ENCODE measurements at places on chromosomes 2 and 18.

GRCh38 chr2:238127165-238128060, 11.1 kb upstream of the KLHL30 start:
- no peak for DNase-seq

DNA sequence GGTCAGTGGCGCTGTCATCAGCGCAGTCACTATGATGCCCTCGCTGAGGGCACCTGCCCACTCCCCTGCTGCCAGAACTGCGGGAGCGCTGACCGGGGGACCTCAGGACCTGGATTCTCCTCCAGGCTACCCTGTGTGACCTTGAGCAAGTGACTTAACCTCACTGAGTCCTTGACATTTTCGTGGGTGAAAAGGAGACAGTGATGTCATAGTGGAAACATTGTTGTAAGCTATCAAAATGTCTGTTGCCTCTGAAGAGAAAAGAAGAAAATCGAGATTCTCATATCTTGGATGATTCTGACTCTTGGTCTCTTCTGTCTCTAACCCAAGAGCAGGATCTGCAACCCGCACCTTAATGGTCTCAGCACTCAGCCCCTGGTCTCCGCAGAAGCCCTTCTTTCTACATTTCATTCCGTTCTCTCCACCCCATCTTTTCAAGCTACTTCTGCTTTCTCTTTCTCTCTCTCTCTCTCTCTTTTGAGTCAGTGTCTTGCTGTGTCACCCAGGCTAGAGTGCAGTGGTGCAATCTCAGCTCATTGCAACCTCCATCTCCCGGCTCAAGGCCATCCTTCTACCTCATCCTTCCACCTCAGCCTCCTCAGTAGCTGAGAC, 978 bp upstream of the TUBA4A start:
- no peak for DNase-seq

DNA sequence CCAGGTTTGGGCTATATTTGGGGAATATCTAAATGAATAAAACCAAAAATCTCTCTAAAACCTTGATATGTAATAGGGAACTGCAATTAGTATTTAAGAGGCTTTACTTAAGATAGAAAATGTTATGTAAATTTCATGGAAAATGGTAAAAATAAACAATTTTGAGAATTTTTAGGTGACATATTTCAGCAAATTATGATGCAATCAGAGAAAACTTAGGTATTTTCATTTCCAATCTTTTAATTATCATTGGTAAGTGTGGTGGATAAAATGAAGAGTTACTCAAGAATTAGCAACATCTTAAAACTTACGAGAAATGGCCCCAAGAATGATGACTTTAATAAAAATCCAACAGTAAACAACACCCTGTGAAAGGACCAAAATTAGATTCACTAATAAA, 571.4 kb downstream of the ERBB4 start:
- DNase-seq: no peak

GRCh38 chr18:48123324-48123723, 192.9 kb upstream of the SMAD2 start:
- DNase-seq: no peak

DNA sequence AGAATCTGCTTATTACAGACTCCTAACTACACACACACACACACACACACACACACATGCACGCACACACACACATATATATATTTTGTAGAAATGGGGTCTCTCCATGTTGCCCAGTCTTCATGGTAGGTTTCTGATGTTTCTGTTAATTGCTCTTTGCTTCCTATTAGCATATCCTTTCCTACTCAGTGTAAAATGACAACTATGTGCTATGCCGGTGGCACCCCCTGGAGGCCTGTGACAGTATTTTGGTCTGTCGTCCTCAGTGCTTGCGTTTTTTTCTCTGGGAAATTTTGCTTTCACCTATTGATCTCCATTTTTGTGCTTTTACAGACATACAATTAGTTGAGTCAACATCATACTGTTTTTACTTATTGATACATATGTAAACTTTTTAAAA, 322.1 kb downstream of the LRRTM1 start:
- DNase-seq: no peak

DNA sequence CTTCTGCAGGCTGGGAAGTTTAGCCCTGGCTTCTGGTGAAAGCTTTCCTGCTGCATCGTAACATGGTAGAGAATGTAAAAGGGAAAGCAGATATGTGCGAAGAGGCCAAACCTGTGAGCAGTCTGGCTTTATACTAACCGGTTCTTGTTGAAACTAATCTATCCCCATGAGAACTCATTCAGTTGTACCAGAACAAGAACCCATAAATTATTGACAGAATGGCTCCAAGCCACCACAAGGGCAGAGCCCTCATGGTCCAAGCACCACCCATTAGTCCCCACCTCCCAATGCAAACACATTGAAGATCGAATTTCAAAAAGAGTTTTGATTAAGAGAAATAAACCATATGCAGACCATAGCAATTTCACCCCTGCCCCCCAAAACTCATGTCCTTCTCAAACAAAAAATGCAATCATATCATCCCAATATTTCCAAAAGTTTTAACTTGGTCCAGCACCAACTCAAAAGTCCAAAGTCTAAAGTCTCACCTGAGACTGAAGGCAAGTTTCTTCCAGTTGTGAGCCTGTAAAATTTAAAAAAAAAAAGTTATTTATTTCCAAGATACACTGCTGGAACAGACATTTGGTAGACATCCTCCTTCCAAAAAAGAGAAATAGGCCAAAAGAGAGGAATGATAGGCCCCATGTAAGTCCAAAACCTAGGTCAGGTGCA, 318.9 kb downstream of the CNTNAP5 start:
- no peak for DNase-seq

GRCh38 chr18:33097126-33097525, 324.3 kb upstream of the KLHL14 start:
- no peak for DNase-seq

- DNase-seq: no peak
Observed at GRCh38 chr2:69796174-69796573, 33.3 kb upstream of the GMCL1 start.

DNA sequence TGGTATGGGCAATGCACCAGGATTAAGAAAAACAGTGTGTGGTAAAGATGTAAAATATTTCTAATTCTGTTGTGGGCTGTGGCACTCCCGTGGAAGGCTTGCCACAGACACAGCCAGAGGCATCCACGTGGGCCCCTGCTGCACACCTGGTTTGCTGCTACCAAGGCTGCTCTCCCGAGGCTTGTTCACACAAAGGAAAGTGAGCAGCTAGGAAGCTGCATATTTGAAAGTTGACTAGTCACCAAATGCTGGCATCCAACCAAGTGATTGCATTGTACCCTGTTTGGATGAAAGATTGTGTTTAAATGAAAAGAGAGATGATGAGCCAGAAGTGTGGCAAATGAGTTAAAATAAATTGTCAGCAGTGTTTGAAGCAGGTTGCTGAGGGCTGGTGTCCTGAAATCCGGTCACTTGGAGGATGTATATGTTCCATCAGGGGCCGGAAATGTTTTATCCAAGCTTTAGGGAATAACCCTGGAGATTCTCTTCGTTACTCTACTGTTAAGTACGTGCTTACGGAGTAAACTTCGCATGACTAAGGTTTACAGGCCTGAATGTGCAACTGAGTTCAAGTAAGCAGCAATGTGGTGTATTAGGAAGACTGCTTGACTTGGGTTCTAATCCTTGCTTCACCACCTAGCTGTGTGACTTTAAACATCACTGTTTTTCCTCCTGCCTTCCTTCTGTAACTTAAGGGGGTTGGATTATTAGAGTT, 86.1 kb downstream of the MSH2 start:
- no peak for DNase-seq

GRCh38 chr2:217316743-217317142, 456.9 kb upstream of the TNP1 start:
- DNase-seq: no peak

DNA sequence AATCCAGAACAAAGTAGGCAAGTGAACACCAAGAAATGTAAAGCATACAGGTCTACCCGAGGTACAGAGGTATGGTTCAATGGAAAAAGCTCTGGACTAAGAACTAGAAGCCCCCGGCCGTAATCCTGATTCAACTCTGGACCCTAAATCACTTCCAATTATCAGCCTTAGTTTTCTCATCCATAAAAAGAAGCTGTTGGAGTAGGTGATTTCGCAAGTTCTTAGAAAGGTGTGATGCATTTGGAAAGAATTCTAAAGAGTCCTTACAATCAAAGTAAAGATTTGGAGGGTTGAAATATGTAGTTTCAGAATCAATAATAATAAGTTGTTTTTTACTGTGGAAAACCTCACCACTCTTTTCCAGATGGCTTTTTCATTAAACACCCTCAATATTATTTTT, 622.1 kb upstream of the ID2 start:
- DNase-seq: no peak

DNA sequence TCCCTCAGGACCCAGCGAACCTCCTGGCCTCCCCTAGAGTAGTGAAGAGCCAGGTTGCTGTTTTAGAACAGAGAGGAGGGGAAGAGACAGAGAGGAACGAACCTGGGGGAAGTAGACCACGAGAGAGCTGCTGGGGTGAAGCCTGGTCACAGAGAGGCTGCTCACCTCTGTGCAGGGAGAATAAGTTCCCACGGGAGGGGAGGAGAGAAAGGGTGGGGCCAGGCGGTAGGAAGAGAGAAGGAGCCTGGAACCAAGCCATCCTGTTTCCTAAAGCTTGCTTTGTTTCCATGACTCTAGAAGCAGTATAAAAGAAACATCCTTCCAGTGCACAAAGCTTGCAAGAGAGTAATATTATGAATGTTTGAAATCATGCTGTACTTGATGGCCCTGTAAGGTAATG, 147.9 kb downstream of the MYT1L start:
- DNase-seq: no peak

Data from NCI-H446 (cell line).